Esophagus mucosa (tissue), 1 donor: ENCODE measurements at places on chromosomes 6 and 20.
A peak's percentile ranks its signal among the peaks of the same experiment; 100 is the strongest.

DNA sequence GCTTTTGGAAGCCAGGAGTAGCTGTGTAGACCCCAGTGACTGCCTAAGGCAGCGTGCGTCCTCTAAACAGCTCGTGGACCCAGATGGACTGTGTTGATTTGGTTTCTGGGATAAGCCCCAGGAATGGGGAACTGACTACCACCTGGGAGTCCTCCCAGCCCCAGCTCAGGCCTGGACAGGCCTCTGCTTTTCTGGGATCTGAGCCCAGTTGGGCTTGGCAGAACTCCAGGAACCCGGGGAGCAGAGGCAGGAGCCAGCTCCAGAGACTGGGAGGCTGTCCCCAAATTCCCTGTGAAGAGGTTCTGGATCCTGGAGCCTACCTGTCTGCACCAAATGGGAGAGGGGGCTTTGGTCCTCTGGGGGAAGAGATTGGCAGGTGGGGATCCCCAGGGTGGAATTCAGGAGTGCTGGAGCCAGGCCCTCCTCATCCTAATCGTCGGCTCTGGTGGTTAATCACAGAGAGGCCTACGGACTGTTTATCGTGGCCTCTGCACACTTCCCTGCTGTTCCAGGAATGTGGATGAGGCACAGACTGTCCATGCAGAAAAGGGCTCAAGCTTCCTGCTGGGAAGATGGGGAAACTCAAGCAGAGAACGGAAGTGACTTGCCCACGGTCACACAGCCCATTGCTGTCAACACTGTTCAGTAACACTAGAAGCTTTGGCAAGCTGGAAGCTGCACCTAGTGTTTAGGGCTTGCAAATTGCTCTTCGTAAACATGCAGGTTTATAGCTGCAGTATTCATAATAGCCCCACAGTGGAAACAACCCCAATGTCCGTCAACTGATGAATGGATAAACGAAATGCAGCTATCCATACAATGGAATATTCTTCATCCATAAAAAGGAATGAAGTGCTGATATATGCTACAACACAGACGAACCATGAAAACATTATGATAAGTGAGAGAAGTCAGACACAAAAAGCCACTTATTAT, 100.6 kb downstream of the KCNB1 start:
- ATAC-seq: peak; percentile 86

- no peak for ATAC-seq
These were observed 104.7 kb upstream of the IFNGR1 start for GRCh38 chr6:137323860-137324259.

DNA sequence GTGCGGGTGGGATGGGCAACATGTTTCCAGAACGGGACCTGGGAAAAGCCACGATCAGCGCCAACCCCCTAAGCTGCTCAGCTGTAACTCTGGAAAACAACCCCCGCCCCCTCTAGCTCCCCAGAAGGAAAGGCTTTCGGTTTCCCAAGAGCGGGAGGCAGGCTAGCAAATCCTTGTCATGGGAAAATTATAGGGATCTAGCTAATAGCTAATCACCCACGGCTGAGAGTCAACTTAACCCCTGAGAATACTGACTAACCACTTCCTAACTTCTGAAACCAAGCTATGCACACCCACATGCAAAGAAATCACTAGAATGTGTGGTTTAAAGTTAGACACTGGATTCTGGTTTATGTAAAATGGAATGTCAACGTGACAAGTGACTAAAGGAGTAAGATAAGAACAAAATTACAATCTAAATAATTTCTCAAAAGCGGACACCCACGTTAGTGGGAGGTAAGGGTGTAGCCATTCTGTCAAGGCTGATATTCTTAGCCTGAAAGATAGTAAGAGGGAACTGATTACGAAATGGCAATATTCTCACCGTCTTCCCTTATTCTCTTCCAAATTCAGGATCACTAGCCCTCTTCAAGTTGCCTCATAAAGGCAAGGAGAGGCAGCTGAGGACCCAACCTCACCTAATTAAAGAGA, 20.1 kb downstream of the JAG1 start:
- no peak for ATAC-seq

DNA sequence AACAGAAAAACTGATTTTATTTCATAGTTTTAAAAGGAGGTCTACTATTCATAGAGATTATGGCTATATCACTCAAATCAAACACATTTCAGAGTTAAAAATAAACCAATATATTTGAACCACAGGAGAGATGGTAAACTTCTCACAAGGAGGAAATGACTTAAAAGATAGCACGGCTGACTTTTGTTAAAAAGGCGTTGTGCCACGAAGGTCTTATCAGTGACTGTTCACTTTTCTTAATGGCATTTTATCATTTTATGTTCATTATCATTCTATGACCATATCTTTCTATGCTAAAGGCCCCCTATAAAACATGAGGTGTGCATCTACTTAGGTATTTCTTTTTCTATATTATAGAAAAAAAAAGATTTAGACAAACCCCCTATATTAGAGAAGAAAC, 19.6 kb downstream of the ELOVL4 start:
- no peak for ATAC-seq

- no peak for ATAC-seq
These were observed 70.4 kb downstream of the BACH2 start for GRCh38 chr6:90226257-90226656.

- no peak for ATAC-seq
These were observed 7.2 kb downstream of the NHSL1 start for GRCh38 chr6:138492113-138492512.

DNA sequence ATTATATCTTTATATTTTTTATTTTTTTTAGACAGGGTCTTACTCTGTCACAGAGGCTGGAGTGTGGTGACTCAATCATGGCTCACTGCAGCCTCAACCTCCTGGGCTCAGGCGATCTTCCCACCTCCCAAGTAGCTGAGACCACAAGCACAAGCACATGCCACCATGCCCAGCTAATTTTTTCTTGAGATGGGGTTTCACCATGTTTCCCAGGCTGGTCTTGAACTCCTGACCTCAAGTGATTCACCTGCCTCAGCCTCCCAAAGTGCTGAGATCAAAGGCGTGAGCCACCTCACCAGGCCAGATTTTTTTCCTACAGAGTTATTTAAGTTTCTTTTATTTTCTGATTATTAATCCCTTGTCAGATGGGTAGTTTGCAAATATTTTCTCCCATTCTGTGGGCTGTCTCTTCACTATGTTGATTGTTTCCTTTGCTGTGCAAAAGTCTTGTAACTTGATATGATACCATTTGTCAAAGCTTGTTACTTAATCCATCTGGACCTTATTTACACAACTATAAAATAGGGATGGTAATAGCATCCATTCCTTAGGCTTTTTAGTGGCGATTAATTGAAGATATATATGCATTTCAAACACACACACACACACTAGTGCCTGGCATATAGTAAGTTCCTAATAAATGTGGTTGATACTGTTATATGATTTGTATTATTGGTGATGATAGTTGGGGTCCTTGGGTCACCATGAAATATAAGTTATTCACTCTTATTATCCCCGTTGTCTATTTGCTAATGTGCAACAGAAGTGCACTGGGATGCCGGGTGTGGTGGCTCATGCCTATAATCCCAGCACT, 187.1 kb downstream of the BCAS1 start:
- no peak for ATAC-seq

GRCh38 chr20:35312318-35312717, 20.1 kb upstream of the FAM83C start:
- peak; percentile 46 for ATAC-seq

- ATAC-seq: no peak
These were observed 72.6 kb downstream of the ERMARD start for GRCh38 chr6:169824021-169824420.

GRCh38 chr6:114339706-114340105, 3.1 kb downstream of the HS3ST5 start:
- no peak for ATAC-seq

DNA sequence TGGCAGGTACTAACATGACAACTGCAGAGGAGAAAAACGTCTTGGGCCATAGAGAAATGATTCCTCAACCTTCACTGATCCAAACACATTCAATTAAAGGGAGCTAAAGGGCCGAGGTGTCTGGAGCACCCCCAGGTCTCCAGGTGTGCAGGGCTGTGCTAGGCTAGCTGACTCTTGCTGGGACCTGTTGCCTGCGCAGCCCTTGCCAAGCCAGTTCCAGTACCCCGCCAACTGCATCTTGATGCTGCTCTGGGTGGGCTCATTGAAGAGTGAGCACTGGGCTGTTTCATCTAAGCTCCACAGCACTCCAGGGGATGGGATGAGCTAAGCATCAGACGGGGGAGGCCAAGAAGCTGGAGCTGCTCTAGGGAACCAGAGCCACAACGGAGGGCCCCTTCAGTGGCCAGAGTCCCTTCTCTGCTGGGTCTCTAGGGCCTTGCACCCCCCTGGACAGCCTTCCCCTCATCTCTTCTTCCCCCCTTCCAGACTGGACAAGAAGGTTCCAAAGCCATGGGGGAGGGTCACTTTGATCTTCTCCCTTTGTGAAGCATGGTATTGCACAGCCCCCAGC, 15.9 kb downstream of the LEMD2 start:
- peak; percentile 7 for ATAC-seq

GRCh38 chr6:138372711-138373463, 4.8 kb upstream of the SMIM28 start:
- no peak for ATAC-seq

DNA sequence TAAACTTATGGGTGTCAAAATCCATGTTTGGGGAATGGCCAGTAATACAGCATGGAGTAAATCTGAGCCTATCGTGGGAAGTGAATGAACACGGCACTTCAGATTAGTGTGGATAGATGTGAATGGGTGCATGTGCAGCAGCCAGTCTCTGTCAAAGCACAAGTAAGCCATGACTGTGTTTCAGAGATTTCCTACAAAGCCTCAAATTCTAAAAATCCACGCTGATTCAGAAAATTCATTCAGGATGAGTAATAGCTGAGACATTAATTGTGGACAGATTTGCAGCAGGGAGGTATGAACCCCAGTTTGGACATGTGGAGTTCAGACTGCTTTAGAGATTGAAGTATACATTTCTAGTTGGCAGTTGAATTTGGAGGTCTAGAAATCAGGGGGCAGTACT, 115.1 kb downstream of the QKI start:
- peak; percentile 65 for ATAC-seq

DNA sequence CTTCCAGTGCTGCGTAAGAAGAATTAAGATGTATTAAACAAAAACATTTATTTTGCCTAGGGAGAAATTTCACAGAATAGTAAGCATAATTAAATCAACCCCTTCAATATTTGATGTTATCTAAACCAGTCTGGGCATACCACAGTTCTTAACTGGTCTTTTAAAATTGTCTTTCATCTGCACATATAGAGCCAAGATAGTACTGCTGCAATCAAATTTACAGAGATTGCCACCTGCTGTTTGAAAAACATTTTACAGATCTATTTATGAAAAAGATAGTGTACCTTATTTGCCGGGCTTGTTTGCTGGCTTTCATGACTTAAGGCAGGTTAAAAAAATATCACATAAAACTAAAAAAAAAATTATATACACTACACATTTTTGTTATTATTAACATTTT, 323.2 kb downstream of the ADGRB3 start:
- ATAC-seq: no peak

GRCh38 chr20:32206760-32207625, 550 bp downstream of the PLAGL2 start:
- ATAC-seq: no peak

DNA sequence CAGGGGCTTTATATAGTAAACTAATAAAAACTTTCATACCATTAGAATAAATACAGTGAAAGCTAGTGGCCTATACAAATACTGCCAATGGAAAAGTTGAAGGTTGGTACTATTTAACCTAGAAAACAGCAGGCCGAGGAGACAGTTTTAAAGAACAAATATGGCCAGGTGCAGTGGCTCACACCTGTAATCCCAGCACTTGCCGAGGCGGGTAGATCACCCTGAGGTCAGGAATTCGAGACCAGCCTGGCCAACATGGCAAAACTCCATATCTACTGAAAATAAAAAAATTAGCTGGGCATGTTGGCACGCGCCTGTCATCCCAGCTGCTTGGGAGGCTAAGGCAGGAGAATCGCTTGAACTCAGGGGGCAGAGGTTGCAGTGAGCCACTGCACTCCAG, 24.8 kb downstream of the GLYATL3 start:
- ATAC-seq: no peak

- peak; percentile 26 for ATAC-seq
These were observed 229.1 kb downstream of the NFATC2 start for GRCh38 chr20:51313358-51313827.

DNA sequence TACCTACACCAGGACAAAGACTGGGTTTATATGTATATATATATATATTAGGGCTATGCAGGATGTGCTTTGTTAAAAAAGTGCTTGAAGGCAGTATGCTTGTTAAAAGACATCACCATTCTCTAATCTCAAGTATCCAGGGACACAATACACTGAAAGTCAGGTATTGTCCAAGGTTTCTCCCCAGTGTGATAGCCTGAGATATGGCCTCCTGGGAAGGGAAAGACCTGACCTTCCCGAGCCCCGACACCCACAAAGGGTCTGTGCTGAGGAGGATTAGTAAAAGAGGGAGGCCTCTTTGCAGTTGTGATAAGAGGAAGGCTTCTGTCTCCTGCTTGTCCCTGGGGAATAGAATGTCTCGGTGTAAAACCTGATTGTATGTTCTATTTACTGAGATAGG, 156.9 kb downstream of the GPX5 start:
- ATAC-seq: no peak

GRCh38 chr6:43873806-43874714, 104.0 kb downstream of the VEGFA start:
- ATAC-seq: no peak

- ATAC-seq: no peak
These were observed 309.1 kb downstream of the LMBRD1 start for GRCh38 chr6:69487688-69488087.

DNA sequence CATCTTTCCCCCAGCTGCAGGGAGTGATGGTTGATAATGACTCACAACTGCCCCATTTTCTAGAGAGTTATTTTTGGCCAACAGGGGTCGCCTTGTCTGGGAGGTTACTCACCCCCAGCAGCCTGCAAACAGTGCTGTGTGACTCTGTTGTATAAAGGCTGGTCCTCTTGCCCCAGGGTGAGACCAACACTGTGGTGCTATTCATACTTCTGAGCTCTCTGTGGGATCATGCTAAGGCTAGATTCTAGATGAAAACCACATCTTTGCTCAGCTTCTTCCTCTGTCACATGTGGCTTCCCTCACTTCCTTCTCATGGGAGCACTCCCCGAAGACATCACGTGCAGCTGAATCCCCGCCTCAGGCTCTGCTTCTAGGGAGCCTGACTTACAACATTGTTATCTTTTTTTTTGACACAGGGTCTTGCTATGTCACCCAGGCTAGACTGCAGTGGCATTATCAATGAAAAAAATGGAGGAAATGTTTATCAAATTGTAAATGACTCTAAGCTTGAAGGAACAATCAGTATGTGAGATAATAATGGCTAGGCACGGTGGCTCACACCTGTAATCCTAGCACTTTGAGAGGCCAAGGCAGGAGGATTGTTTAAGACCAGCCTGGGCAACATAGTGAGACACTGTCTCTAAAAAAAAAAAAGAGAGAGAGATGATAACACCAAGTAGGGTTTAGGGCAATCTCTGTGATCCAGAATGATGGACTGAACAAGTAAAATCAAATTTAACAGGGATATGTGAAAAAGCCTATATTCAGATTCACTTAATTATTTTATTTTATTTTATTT, 55.7 kb upstream of the SLC23A2 start:
- peak; percentile 37 for ATAC-seq
